Suppressor macrophage (primary cell): ENCODE measurements at places on chromosomes 7 and 10.

DNA sequence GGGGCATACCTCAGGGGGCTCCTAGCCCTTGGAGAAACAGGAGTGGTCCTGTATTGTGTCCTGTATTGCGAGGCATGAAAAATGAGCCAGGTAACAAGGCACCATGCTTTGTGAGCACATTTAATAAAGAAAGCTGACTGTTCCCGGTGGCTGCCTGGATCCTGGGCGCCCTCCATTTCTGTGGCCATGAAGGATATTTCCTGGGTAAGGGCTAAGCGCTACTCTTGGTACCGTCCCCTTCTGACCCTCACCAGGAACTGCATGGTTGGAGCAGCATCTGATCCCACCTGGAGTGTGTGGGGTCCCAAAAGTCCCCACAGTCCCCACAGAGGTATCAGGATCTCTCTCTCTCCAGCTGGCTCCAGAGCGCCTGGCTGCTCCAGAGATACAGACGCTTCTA lies 139.5 kb downstream of the MAPK8 start:
- no peak for DNase-seq

DNA sequence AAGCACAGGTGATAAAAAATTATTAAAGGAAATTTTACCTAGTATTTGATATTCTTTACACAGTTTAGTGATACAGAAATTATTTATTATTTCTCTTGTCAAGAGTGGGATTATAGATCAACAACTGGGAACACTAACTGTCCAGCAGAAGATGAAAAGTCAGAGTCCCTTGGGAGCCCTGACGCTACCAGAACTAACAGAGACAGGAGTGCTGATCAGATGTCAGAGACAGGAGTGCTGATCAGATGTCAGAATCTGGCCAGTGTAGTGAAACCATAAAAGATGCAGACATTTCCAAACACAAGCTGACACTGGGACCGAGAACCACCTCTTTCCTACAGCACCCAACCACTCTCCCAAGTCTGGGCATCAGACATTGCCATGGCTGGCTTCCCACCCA lies 828.2 kb downstream of the TNS3 start:
- DNase-seq, result no peak

- no peak for DNase-seq
Measured at GRCh38 chr10:109065821-109066220, 857.5 kb downstream of the XPNPEP1 start.

GRCh38 chr10:90308223-90308622 lies 549.6 kb downstream of the HTR7 start:
- DNase-seq, result no peak

- no peak for DNase-seq
Measured at GRCh38 chr10:63722537-63722936, 201.3 kb downstream of the REEP3 start.

GRCh38 chr7:148521271-148521670 lies 69.3 kb upstream of the C7orf33 start:
- no peak for DNase-seq

DNA sequence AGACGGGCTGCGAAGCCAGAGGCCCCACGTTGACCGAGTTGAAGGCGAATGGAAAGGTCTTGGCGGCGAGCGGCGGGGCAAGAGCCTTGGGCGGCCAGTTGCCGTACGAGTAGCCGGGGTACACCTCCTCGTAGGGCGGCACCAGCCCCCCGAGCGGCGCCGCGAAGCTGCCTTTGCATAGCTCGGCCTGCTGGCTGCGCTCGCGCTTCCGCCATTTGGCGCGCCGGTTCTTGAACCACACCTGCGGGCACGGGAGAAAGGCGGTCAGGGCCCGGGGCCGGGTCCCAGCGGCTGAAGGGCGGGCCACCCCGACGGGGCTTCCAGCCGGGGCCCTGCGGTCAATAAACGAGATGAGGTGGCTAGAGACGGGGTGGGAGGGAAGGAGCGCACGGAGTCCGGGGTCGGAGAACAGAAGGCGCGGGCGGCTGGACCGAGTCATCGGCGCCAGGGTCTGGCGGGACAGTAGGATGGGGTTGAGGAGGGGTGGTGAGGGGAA lies 4.8 kb downstream of the ELOVL3 start:
- DNase-seq, result no peak

- peak; percentile 55 for DNase-seq
Measured at GRCh38 chr10:13852872-13853271, 266.1 kb downstream of the PRPF18 start.
